ENCODE measurements at places on chromosomes 11 and 22.
A peak's percentile ranks its signal among the peaks of the same experiment; 100 is the strongest.

DNA sequence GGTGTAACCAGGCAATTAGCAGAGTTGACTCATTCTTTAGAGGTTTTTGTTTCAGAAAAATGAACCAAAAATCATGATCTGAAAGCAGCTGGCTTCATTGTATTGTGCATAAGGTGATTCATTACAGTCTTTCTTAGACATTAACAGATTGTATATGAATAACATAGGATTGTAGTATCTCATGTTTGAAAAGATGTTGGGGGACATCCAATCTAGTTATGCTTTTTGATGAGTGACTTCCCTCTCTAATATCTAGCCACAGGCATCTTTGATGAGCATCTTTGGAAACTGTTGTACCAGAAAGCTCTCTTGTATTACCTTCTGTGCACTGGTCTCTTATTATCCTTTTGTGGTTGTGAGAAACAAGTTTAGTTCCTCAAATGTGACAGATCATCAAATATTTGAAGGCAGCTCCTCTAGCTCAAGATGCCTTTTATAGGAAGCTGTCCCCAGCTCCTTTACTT, 8.3 kb downstream of the GRK3 start:
- DNase-seq: no peak

- DNase-seq: no peak
These were observed 10.8 kb upstream of the ANKRD13D start for GRCh38 chr11:67278135-67278938.

- DNase-seq: peak; percentile 13
These were observed 12.3 kb upstream of the ASRGL1 start for GRCh38 chr11:62324731-62325556.

DNA sequence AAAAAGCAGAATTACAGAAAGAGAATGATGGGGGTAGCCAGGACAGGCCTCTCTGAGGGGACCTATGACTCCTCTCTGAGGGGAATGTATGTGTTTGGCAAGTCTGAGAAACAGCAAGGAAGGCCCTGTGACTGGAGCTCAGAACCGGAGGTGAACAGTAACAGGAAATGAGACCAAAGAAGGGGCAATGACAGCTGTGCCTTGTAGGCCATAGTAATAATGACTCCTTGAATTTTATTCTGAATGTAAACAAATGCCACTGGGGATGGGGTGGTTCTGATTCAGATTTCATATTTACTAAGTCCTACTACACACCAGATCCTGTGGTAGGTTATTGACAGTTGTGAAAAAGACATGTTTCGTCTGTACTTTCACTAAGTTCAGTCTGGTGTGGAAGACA, 52.8 kb upstream of the APOA1 start:
- DNase-seq: no peak

- DNase-seq: no peak
These were observed 6.4 kb upstream of the MFRP start for GRCh38 chr11:119352857-119353260.
